ENCODE measurements at places on chromosomes 3 and 15.

DNA sequence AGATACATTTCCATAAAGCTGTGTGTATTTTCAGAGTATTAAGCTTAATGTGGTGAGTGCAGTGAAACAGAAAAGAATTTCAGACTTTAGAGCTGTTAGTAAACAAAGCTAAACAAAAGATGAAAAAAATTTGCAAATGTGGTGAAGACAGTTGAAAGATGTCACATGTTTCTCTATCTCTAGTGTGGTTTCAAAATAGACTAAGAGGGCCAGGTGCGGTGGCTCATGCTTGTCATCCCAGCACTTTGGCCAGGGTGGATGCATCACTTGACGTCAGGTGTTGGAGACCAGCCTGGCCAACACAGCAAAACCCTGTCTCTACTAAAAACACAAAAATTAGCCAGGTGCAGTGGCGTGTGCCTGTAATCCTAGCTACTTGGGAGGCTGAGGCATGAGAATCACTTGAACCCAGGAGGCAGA lies 466.0 kb upstream of the NR2F2 start:
- no peak for DNase-seq

DNA sequence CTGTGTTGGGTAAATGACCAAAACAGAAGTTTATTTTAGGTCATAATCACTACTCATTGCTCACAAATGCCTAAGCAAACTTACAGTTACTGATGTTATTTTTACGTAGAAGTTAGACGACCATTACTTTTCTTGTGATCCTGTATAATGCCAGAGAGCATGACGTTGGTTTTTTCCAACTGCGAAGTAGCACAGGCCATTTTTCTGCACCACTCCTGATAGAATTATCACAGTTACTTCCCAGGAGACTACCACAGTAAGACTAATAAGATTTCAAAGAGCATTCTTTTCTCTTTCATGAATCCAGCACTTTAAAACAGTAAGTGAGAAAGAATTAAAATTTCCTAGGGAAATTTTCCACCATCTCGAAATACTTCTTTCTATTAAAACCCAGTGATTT lies 19.8 kb downstream of the CD200 start:
- no peak for DNase-seq

DNA sequence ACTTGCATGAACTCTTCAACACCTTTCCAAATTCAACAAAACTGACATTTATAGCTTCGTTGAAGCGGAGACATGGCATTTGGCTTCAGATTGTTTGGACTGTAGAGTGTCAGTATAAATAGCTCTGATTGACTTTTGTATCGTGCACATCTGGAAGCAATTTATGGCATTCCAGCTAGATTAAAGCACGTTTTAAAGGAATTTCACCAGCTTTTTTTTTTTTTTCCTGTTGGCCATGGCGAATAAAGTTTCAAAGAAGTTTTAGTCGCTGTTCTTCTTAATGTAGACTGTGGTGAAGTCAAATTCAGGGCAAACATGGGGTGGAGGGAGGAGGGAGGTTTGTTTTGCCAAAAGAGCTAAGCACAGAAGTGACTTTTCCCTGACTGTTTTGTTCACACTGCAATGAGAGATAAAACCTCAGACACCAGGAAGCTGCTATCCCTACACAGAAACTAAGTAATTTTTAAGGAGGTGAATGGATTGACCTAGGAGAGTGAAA lies 391.0 kb upstream of the RARB start:
- DNase-seq: peak; percentile 73

- DNase-seq: no peak
Observed at GRCh38 chr3:109057056-109057455, 60.9 kb downstream of the MORC1 start.

DNA sequence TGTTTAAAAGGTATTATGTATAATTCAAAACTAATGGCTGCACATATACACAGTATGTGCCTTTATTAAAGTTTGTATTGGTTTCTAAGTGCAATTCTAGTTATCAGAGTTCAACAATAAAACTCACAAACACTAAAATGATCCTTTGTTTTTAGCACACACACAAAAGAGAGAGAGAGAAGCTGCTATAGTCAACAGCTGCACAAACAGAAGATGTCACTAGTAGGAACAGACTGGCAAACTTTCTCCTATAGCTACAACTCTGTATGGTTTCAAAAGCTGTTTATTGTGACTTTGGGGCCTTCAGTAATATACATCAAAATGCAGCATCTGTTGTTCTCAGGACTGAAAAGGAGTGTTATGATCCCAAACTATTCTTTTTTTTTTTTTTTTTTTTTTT lies 6.1 kb downstream of the SECISBP2L start:
- no peak for DNase-seq

DNA sequence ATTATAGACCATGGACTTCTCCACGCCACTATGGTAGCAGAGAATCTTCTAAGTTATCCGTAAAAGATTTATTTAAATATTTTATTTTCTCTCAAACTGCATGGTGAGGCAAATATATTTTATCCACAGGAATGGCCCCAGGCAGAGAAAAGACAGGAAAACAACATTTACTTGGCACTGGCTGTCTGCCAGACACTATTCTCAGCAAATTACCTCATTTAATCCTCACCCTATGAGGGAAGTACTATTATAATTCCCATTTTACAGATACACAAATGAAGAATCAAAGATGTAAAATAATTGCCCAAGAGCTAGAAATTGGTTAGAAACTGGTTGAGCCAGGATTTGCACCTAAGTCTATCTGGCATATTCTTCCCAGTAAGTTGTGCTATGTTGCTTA lies 361.4 kb upstream of the IL12A start:
- DNase-seq: no peak

DNA sequence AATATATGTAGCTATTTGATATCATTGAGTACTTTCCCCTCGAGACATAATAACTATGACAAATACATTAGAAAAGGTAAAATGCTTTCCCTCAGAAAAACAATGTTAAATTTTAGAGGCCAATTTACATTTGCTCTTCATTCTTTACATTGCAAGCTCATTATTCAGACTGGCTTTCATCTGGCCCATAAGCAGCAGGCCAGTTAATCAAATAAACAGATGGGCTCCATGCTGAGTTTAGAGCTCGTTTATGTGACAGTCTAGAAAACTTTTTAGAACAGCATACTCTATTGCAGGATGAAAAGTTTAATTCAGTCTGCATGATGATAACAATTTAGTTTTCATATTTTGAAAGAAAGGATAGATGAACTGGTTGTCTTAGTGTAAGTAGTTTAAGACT lies 150.6 kb downstream of the DUT start:
- peak; percentile 37 for DNase-seq

GRCh38 chr3:98628317-98628716 lies 34.9 kb upstream of the CPOX start:
- DNase-seq: no peak

- no peak for DNase-seq
Observed at GRCh38 chr3:16461463-16462245, 51.8 kb downstream of the RFTN1 start.

DNA sequence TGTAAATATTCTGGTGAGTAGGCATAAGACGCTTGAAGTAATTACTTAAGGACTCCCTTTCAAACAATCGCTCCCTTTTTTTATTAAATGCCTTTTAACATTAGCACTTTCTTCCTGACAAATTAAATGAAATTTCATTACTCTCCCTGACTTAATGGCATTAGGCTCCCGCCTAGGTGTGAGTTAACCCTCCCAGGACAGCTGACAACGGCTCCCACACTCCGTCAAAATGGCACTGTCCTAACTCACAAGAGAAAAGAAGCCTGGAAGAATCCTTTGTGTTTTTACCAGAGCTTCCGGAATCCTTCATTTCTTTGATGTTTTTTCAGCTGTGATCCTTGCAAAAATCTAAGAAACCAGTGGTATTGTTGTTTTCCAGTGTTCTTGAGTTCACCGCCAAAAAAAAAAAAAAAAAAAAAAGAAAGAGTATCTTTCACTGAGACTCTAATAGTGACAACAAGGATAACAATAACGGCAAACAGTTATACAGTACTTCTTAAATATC lies 861.0 kb upstream of the NR2F2 start:
- DNase-seq: no peak

GRCh38 chr3:71069797-71070196 lies 513.7 kb downstream of the FOXP1 start:
- DNase-seq: peak; percentile 45

DNA sequence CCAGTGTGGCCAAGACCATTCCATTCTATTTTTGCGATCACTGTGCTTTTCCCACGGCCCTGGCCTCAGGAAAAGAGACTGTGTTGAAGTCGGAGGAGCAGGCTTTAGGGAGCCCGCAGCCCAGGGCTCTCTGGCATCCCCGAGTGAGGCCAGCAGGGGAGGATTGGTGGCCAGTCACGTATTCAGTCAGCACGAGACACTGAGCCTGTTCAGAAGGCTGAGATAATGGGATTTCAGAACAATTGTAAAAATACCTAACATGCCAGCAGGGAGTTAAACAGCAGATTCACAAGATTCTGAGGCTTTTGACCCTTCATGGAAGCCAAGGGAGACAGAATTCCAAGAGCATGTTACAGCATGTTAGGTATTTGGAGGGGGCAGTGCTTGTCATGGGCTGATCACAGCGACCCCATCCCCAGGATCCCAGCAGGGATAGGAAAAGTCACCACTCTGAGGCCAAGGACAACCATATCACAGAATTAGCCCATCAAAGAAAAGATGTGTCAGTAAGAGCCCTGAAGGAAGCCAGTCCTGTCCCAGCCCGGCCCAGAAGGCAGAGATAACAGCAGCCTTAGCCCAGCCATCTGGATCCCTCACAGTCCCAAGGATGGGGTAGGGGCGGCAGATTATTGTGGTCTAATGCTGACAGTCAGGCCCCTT lies 40.6 kb downstream of the AMOTL2 start:
- DNase-seq: peak; percentile 97

- DNase-seq: peak; percentile 75
Observed at GRCh38 chr15:91867581-91868026, 14.1 kb downstream of the SLCO3A1 start.

DNA sequence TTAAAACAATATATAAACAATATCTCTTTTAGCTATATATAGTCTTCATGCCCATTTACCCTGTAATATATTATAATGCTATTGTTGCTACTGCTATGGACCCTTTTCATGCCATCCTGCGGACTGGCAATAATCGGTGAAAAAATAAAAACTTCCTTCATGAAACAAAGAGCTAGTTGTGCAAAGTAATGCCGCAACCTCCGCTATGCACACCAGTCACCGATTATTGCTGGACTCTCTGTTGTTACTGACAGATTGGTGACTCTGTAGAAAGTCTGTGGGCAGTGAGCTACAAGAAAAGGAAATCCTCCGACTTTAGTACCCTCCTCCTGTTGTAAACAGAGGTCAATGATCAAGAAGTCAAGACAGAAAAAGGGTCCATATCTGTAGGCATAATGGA lies 17.9 kb upstream of the ICE2 start:
- no peak for DNase-seq

GRCh38 chr3:10253731-10254130 lies 5.5 kb downstream of the TATDN2 start:
- DNase-seq: no peak

DNA sequence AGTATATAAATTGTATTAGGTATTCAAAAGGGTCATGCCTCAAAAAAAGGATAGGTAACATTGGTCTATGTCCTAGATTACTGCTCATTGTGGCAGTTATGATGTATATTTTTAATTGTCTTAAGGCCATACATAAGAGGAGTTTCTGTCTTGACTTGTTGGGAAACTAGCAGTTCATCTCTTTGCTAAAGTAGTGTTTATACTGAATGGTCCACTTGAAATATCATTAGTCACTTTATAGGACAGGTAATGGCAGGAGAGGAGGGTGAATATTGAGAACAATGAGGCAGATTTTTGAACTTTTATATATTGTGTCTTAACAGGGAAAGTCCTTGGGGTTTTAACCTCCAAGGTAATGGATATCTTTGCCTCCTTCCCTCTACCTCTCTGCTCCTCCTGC lies 58.4 kb downstream of the TP63 start:
- DNase-seq: no peak

DNA sequence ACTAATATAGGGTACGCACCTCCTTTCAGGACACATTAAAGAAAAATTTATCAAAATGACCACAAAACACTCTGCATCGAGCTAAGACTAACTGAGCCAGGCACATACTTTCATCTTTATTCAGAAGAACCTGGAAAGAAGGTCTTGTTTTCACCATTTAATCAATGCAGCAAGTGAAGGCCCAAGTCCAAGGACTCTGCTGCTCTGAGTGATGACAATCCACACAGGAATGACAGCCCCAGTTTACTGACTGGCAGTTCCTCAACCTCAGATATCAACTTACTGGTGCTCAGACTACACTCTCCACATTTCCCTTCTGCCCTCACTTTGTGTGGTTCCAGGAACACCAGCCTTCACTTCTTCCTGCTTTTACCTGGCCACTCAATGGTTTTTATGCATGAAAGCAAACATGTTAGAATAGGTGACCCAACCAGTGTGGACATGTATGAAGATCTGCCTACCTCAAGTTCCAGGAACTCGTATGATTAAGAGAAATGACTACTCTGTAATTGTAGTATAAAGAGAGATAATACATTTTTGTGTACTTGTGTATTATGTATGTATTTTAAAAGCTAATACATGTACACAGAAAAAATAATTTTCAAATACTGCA lies 29.1 kb upstream of the RASA2 start:
- DNase-seq: peak; percentile 60

- peak; percentile 23 for DNase-seq
Observed at GRCh38 chr3:156230278-156230900, 110.0 kb downstream of the KCNAB1 start.

DNA sequence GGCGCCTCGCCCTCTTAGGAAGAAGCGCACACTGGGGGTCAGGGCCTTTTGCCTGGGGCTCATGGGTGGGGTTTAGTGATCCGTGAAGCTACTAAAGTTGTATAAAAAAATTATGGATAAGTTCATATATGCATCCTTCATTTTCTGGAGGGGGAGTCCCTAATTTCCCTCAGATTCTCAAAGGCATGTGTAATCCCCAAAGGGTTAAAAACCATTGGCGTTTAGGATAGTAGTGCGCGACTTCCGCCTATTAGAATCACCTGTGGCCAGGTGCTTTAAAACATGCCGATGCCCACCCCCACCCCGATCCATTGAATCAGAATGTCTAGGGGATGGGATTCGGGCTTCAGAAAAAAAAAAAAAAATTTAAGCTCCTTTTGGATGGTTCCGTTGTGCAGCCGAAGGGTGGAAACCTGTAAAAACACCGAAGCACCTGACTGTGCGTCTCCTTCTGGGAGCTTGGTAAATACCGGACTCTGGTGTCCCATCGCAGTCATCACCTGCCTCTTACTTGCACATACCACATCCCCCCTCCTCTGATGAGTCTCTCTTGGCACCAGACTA lies 570 bp downstream of the APH1B start:
- DNase-seq: no peak

- no peak for DNase-seq
Observed at GRCh38 chr15:29570948-29571791, 251.1 kb downstream of the TJP1 start.

DNA sequence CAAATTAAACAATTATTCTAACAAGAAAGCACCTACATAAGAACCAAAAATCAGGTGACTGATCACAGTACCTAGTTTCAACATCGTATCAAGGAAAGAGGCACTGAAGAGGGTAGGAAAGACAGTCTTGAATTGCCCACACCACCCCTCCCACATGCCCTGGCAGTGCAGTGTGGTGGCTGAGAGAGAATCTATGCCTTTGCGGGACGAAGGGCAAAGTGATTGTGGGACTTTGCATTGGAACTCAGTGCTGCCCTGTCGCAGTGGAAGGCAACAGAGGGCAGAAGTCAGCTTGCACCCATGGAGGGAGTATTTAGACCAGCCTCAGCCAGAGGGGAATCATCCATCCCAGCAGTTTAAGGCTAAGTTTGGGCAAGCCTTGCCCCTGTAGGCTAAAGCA lies 24.5 kb downstream of the NEDD4 start:
- no peak for DNase-seq

Data from AG10803 (cell line).